ENCODE measurements at places on chromosomes 5 and 9. TPM values are rescaled to one million over a fixed set of nuclear protein-coding genes. Genes with fewer than 3 reads are reported as not detected.

GRCh38 chr9:3256571-3257330, 269.1 kb downstream of the RFX3 start:
- H3K27me3 ChIP-seq = no peaks in the 10 kb centered on the region
- H3K36me3 ChIP-seq = peaks cover 10% of the 10 kb centered on the region
- peaks cover 15% of the 10 kb centered on the region for H3K4me1 ChIP-seq
- no peak overlapping the region for H3K4me3 ChIP-seq

DNA sequence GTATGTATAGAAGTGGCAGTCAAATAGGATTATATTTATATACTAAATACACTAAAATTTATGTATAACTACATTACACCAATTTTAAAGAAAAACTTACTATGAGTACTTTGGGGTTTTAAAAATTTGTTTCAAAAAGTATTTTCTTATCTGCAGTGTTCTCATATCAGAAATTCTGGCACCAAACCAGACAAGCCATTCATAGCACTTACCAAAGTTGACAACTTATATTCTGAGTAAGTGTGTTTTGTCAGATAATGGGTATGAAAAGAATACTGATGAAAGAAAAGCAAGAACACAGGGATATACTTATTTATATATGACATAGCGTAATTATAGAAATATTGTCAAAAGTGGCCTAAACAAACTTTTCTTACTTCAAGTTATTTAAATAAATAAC, 67.5 kb downstream of the SPEF2 start:
- DNase-seq = no peak
- no peaks in the 10 kb centered on the region for H3K36me3 ChIP-seq
- no peaks in the 10 kb centered on the region for H3K4me1 ChIP-seq
- H3K27ac ChIP-seq = no peak overlapping the region
- H3K27me3 ChIP-seq = no peaks in the 10 kb centered on the region
- no peak overlapping the region for H3K4me3 ChIP-seq

Gene FRRS1L
- polyA plus RNA-seq = not detected

DNA sequence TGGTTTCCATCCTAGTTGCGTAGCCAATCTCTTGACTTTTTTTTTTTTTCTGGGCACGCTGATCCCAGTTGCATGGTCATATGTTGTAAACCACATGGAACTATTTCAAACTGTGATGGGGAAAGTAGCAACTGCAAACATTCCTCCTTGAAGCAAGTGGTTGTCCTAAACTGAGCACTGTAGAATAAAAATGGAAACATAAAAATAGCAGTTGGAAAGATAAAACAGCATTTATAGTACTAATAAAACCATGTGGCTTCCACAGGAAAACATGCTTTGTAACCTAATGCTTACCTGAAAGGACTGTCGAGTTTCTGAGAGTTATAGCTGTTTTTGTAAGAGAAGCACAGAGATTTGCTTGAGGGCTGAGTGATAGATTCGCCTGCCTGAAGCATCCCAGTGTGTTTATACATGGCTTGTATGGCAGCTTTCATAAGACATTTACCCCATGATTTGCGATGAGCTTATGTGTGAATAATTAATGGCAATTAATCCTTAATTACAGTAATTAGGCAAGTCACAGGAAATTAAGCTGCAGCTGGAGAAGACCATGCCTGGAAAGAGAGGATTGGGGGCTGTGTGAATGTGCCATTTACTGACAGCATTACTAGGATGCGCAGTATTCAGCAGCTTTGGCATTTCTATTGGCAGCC, 136.5 kb downstream of the PBX3 start:
- no peaks in the 10 kb centered on the region for H3K36me3 ChIP-seq
- H3K4me1 ChIP-seq = no peaks in the 10 kb centered on the region
- no peak overlapping the region for H3K27ac ChIP-seq
- no peak overlapping the region for H3K4me3 ChIP-seq
- peaks cover 21% of the 10 kb centered on the region for H3K27me3 ChIP-seq

DNA sequence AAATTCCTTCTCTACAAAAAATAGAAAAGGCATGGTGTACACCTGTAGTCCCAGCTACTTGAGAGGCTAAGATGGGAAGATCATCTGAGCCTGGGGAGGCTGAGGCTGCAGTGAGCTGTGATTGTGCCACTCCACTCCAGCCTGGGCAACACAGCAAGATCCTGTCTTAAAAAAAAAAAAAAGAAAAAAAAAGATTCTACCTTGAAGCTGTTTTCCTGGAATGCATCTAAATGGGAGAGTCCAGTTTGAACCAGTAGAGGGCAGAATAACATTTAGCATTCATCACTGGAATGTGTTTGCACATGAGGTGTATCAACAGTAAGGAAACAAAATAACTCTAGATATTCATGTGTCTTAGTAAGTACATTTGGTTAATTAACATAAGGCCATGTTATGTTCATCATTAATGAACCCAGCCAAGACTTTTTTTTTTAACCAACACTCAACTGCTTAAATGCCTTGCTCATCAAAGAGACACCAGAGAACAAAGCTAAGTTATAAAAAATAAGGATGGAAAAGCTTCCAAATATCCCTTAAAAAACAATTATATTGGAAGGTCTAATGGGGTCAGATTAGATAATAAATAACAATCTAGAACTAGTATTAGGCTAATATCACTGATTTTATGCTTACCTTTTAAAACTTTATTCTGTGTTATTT, 16.1 kb downstream of the IFNE start:
- no peaks in the 10 kb centered on the region for H3K36me3 ChIP-seq
- no peaks in the 10 kb centered on the region for H3K27me3 ChIP-seq
- no peak overlapping the region for H3K27ac ChIP-seq
- DNase-seq = peak; percentile 14
- no peaks in the 10 kb centered on the region for H3K4me1 ChIP-seq

- no peak for DNase-seq
- H3K4me3 ChIP-seq = no peak overlapping the region
- H3K27me3 ChIP-seq = no peaks in the 10 kb centered on the region
- no peaks in the 10 kb centered on the region for H3K36me3 ChIP-seq
- H3K4me1 ChIP-seq = no peaks in the 10 kb centered on the region
- no peak overlapping the region for H3K27ac ChIP-seq
Observed at GRCh38 chr9:24096756-24097155, 270.7 kb upstream of the ELAVL2 start.
